Fibroblast of skin of right biceps (primary cell): ENCODE measurements at places on chromosomes 7 and 10.
A peak's percentile ranks its signal among the peaks of the same experiment; 100 is the strongest.

DNA sequence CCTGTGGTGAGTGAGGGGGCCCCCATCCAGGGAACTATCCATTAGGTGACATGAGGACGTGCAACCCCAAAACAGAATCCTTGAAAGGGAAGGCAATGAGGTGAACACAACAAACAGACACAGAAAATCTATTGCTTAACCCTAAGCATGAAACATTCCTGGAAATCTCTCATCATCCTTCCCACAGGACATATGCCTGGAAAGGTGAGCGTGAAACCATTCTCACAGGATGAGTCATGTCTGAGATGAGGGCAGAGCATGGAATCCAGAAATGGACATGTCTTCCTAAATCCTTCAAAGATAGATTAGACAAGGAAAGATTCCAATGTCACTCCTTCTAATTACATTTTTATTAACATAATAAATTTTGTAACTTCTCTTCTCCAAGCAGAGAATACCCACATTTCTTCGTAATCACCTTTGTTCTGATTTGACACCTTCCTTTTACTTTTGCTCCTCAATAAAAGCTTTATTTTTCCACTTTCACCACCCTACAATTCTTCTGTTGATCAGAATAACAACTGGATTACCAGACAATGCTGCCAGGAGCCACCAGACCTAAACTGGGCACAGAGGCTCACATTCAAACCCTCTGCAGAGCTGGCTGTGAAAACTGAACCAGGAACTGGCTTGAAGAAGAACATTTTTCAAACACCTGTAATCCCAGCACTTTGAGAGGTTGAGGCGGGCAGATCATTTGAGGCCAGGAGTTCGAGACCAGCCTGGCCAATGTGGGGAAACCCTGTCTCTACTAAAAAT is 67.2 kb downstream of the COBL start:
- peak; percentile 6 for DNase-seq

- peak; percentile 21 for DNase-seq
Observed at GRCh38 chr10:14532473-14533251, 201.9 kb upstream of the FRMD4A start.

- DNase-seq = no peak
Observed at GRCh38 chr10:133160826-133161471, 930 bp downstream of the KNDC1 start.

GRCh38 chr7:20193242-20193777 is 23.9 kb downstream of the MACC1 start:
- DNase-seq = no peak

- peak; percentile 86 for DNase-seq
Observed at GRCh38 chr10:79084012-79084971, 15.5 kb downstream of the ZMIZ1 start.
